ENCODE measurements at places on chromosomes 7 and 10.

DNA sequence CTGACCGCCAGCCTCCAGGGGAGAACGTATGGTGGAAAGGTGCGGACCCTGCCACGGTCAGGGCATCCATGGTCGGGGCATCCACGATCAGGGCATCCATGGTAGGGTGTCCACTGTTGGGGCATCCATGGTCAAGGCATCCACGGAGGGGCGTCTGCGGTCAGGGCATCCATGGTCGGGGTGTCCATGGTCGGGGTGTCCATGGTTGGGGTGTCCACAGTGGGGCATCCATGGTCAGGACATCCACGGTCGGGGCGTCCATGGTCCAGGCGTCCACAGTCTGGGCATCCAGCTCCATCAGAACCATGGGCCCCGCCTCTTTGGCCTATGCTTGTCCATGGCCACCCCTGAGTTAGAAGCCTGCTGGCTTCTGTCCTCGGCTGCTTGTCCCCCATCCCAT, 148.1 kb downstream of the ADARB2 start:
- no peak for DNase-seq

DNA sequence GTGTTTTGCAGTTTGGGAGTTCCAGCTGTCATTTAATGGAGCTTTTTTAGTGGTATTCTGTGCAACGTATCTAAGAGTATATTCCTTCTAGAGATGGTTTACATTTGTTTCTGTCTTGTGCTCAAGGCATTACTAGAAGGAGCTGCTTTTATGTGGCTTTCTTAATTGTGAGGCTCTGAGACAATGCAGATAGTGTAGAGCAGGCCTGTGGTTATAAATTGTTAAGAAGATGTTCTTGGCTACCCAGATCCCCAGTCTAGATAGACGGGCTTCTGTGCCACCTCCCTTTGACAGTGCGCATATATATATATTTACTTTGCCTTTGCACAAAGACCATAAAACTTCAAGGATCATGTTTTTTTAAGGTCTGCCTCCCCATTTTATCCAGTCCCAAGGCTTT, 160.8 kb upstream of the PODXL start:
- DNase-seq: no peak

GRCh38 chr7:2409745-2410414, 6.5 kb downstream of the CHST12 start:
- no peak for DNase-seq

GRCh38 chr10:118571123-118571522, 24.3 kb downstream of the PRLHR start:
- DNase-seq: no peak

- DNase-seq: no peak
These were observed 240.7 kb downstream of the ANK3 start for GRCh38 chr10:60149003-60149402.

- DNase-seq: no peak
These were observed 12.0 kb upstream of the CRYGN start for GRCh38 chr7:151451626-151452571.

DNA sequence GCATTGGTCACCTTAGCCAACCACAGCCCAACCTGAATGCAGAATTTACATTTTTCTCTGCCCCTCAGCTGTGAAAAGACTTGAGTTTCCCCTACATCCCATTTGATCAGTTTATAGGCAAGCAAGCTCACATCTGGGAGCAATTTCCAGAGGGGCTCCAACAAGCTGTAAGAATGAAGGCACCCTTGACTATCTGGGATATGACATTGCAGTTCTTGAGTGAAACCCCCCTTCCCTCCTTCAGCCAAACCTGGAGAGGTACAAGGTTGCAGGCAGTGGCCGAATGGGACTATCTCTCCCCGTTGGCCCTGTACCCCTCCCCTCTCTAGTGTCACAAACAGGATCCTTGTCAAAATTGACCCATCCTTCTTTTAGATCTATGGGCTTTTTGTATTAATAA, 30.5 kb downstream of the POLL start:
- DNase-seq: no peak

DNA sequence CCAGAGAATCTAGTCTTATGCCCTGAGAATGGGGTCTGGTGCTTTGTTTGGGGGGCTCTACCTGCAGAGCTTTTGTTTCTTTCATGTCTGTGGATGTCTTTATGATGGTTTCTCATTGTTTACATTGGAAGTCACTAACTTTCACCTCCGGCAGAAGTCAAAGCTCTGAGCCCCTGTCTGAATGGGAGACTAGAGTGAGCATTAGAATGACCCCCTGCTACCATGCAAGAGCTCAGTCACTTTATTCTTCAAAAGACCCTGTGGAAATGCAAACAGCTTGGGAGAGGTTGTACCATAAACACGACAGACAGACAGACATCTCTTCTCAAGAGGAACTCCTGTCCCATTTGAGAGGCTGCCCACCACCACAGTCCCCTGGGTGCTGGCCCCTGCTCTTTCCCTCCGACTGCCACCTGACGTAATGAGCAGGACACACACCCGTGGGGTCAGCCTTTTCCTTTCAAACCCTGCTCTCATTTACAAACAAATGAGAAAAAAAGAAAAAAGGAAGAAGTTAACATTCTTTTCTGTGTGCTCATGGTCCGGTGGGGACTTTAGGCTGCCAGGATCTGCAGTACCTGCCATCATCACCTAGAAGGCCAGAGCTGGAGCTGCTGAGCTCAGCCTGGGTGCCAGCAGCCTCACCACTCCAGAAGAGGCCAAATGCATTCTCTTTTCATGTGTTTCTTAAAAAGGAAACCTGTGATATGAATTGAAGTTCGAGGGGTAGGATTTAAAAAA, 91.6 kb downstream of the FZD1 start:
- DNase-seq: no peak

- DNase-seq: peak; percentile 7
These were observed 152.0 kb downstream of the SVIL start for GRCh38 chr10:29482591-29483431.

GRCh38 chr7:125355899-125356298, 426.3 kb upstream of the POT1 start:
- no peak for DNase-seq

- no peak for DNase-seq
These were observed 132.2 kb downstream of the ZNF365 start for GRCh38 chr10:62506371-62506770.

DNA sequence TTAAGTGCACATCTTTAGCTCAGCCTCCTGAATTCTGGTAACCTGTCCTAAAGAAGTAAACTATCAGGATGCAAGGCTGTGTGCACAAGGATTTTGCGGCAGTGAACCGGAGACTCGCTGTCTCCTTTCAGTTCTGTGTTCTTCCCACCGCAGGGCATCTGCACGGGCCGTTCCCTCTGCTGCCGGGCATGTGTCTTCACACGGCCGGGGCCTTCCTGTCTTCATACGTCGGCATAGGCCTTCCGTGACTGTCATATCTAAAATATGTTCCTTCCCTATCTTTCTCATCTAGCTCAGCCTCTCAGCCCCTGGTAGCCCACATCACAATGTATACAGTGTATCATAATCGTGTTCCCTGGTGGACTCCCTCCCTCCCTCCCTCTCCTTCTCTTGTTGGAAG, 16.4 kb downstream of the PALD1 start:
- no peak for DNase-seq

- DNase-seq: no peak
These were observed 74.9 kb downstream of the PCGF5 start for GRCh38 chr10:91295346-91295745.

DNA sequence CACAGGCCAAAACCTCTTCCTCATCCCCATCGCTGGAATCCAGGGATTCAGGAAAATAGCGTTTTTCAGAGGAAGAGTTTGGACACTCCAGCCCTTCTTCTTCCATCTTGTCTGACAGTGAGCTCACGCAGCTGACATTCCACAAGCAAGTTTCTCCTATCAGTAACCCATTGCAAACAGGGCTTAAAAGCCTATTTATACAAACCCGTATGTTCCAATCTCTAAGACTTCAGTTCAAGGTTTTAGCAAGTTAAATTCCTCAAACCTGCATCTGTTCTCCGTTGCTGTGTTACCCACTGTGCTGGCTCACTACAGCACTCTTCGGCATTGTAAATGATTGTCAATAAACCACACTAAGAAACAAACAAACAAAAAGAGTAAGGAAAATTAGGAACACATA, 373 bp downstream of the DHX32 start:
- DNase-seq: no peak

DNA sequence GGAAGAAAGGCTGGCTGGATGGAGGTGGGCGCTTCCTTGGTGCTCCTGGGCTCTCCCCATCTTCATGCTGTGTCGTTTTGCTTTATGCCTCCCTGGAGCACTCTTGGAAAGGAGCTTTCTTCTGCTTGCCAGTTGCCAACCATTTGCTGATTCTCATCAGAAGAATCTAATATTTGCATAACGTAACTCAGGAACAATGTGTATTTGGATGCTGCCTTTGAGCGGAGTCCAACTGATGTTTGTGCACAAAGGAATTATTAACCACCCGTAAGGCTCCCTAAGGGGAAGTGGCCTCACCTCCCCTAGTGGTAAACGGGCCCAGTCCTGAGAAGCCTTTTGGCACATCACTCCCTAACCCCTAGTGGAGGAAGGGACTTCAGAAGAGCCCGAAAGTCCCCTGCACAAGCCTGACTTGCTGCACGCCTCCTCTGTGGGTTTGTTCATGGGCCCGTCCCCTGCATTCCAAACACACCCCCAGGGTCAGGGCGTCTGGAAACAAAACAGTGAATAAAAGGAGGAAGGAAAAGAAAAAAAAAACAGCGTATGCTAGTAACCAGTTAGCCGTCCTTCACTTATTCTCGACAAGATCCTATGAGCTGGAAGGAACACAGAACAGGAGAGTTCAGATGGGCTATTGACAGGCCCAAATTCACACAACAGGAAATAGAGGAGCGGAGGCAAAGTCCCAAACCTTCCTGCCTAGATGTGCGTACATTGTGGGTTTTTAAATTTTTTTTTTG, 602.2 kb downstream of the LRMDA start:
- DNase-seq: no peak

- no peak for DNase-seq
These were observed 16.8 kb upstream of the XPNPEP1 start for GRCh38 chr10:109940117-109940516.

DNA sequence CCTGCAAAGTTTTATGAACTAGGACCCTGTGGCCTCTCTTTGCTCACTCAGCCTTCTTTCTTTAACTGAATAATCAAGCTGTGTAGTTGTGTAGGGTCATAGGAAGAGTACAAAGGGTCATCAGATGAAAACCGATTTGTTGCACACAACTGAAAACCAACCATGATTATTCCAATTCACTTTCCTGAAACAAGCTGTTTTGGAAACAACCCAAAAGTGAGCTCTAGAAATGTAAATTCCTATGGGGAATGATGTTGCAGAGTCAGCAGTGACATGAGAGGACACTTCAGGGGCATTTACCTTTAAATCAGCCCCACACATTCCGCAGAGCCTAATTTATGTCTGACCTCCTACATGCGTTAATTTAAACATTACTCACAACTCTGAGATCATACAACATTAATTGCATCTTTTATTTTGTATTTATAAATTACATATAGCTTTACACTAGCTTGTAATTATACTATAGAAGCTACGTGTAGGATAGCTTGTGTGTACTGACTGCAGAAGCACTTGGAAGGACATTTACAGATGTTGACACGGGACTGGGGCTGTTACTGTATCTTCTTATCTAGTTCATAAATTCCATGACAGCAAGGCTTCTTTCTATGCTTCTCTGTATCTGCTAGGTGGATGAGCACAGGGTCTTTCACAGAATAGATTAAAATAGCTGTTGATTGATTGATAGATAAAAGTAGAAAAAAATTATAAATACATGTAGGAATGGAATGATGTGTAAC, 139.9 kb upstream of the AKR1E2 start:
- DNase-seq: no peak

- no peak for DNase-seq
These were observed 45.5 kb upstream of the CHST15 start for GRCh38 chr10:124138883-124139348.

DNA sequence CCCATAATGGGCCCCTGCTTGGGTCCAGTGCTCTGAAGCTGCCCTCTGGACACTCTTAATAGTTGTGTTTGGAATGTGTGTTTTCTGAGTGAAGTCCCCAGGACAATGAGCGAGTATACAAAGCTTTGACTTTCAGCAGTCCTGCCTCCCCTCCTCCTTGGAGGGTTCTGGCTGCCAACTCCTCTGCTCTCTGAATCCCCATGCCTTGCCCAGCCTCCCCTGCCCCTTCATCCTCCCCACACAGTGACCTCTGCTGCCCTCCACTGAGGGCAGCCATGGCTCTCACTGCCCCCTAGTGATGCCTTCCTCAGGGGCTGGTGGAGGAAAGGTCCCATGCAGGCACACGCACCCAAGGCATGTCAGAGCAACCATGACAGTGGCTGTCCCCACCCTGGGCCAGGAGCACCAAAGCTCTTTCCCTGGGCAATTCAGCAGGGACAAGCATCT, 40.9 kb downstream of the FRMPD2 start:
- no peak for DNase-seq

DNA sequence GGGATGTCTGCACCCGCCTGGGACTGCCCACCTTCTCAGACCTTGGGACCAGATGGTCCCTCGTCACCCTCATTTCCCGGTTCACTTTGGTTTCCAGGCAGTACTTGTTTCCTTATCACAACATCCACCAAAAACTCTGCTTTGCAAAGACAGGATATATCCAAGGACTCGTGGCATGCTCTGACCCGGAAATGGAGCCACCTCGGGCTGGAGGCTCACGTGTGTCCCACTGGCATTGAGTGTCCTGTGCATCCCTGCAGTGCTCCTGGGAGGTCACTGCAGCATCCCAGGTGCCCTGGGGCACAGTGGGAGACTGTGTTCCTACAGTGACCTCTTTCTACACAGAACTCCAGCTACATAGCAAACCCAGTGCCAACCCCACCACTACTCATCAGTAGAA, 611.9 kb upstream of the FOXK1 start:
- DNase-seq: no peak

DNA sequence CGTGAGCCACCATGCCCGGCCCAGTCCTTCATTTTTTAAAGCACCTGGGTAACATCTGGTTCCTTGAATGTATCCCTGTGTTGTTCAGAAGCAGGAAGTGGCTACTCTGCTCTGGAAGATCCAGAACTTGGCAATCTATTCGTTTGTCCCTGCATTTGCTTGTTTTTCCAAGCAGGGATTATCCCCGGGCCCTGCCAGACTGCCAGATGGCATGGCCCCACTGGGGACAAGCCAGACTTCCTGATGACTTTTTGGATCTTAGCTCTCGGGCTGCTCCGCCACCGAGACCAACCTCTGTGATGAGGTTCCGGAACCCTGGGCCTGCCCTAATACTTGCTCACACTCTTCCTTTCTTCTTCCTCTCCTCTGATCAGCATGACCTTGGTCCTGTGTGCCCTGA, 496.7 kb downstream of the TYW1 start:
- no peak for DNase-seq

GRCh38 chr7:137985897-137986251, 16.0 kb downstream of the CREB3L2 start:
- DNase-seq: no peak

GRCh38 chr7:1447112-1447511, 12.2 kb downstream of the MICALL2 start:
- DNase-seq: no peak

- no peak for DNase-seq
These were observed 107.9 kb upstream of the GNAI1 start for GRCh38 chr7:80026766-80027165.

DNA sequence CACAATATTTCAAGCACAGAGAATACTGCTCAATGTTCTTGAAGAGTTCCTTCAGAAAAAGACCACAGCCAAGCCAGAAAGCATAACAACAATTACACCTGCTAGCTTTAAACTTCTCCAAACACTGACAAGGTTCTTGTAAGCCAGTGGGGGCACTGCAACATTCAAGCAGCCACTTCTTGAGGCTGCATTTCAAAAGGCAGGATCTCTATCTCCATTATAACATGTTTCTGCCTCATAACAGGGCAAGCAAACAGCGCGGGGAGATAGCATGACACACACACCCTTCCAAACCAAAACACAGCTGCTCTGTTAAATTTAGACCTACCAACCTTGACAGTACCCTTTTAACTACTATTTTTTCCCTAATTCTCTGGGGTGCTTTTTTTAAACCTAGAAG, 30.8 kb downstream of the CHCHD3 start:
- DNase-seq: no peak
